ENCODE measurements at places on chromosomes 1 and 21.

- DNase-seq: no peak
These were observed 127.2 kb downstream of the ZNF281 start for GRCh38 chr1:200282497-200283122.

DNA sequence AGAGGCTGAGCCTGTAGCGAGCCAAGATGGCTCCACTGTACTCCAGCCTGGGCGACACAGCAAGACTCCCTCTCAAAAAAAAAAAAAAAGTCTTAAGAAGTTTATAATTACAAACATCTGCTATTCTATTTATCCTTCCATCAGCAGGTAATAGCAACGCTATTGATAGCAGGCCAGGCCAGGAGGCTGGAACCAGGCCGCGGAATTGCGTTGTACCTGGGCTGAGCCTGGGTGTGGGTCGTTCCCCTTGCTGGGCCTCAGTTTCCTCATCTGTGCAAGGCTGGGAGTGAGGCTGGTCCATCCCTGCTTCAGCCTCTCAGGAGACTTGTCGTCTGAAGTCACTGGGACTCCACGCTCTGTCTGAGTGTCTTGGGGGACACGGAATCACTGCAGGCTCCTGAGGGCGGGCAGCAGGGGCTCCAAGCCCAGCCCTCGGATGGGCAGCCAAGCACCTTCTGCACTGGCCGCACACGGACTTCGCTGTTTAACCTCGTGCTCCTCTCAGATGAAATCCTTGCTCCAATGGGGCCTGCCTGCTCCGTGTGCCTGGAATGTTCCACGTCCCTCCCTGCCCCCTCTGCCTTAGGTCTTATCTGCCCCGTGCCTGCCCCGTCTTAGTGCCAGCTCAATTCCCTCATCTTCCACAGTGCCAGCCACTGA is 103.9 kb upstream of the C1orf174 start:
- no peak for DNase-seq

DNA sequence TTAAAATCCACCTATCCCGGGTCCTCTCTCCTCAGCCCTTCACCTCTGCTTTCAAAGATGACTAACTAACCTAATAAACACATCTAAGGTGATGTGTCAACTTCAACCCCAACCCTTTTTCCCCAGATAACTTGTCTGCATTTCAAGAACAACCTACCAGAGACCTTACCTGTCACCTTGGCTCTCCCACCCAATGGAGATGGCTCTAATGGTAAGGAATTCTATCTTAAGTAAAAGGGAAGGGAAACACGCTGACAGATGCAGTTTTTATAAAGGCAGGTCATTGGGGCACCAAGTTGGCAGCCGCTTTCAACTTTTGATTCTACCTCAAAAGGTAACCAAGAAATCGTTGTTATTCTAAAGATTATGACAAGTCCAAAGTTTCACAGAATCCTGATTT is 37.6 kb downstream of the MRPL39 start:
- DNase-seq: no peak

DNA sequence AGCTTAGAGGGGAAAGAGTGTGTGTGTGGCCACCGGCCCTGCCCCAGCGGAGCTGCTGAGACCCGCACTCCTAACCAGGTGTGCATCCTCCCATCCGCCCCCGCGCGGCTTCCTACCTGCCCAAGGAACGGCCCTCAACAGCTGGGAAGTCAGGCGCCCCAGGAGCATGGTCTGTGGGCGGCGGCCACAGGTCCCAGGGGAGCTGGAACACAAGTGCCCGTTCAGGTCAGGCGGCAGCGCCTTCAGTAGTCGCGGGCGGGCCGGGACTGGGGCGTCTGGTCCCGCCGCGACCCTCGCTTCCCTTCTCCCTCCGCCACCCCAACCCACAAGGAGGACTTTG is 448 bp downstream of the AURKAIP1 start:
- no peak for DNase-seq

GRCh38 chr1:107432108-107432507 is 291.3 kb downstream of the NTNG1 start:
- DNase-seq: no peak

GRCh38 chr1:29057700-29058099 is 66.0 kb downstream of the TMEM200B start:
- no peak for DNase-seq

GRCh38 chr1:79929356-79929755 is 922.8 kb upstream of the ADGRL4 start:
- DNase-seq: no peak

DNA sequence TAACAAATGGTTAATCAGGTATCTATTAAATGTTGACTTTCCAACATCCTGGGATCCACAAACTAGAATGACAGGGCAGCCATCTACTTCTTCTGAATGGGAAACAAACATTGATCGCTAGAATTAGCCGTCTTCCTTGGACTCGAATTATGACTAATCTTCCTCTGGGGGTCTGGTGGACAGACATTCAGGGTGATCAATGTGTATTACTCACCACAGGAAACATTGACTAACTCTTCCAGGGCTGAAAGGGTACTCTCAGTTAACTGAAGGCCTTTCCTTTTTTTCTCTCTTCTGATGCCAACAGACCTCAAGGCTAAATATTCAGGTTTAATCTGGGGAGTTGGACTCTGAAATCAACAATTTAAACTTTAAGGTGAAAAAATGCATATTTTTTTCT is 9.5 kb downstream of the NOL9 start:
- DNase-seq: peak; percentile 25

DNA sequence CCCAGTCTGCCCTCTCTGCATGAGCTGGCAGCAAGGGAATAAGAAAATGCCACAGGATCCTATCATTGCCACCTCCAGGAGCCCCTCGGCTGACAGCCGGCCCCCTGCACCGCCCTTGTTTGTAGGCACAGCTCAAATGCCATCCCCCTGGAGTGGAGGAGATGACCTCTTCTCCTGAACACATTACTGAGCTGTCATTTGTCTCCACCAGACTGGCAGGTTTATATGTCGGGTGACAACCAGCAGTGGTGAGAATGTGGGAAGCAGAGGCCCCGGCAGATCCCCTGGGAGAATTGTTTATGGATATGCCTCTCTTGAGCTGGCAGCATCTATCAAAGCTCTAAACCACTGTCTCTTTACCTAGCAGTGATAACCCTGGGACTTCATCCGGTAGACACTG is 135.4 kb upstream of the FMN2 start:
- no peak for DNase-seq

DNA sequence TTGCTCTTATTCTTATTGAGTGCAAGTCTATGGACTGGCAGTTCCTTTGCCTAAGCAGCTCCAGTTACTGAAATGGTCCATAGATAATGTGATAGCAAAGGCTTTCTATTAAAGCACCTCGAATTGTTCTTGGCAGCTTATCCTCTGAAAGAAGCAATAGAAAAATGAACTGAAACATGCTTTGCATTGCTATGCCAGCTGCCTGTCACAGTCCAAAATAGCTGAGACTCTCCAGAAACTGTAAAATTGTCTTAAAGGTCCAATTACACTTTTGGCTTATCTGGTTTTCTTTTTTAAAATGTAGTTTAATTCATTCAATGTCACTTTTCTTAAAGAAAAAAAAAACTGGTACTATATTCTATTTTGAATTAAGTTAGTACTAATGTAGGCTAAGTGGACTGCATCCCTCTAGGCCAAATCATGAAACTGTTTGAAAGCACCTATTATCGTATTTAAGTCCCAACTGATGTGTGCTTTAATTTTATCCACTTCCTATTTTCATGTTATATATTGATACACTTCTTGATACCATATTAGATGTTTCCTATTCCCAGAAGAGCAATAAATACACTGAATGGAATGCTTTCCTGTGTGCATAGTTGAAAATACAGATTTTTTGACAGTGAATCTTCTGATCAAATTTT is 208.0 kb upstream of the DEPDC1 start:
- DNase-seq: no peak

DNA sequence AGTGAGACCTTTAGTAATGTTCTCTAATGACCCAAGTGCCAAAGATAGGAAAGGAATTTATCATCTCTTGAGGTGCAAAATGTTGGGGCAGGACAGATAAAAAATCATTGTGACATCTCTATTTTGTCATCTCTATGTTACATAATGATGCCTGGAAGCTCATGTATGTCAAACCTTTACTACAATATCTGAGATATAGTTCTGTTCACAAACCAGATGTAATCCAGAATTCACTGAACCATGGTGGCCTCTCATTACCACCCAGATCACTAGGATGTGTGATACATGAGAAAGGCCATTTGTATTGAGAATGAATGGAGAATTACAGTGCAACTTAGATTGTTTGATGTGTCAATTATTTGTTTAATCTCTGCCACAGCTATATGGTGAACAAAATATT is 22.0 kb upstream of the KCTD3 start:
- no peak for DNase-seq

DNA sequence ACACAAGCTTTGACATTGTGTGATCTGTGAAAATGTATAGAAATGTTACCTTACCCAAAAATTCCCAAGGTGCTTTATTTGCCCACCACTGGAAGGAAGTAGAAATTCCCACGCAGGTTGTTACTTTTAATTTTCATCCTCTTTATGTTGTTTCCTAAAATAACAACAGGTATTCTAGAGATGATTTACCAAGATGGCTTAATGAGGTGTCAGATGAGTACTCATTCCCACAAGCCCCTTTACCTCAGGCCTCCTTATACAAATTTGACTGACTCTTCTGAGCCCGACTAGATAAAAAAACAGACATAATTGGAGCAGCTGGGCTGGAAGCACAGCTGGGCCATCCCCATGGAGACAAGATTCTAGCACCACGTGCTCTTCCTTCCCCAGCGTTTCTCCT is 114.6 kb downstream of the LIPI start:
- DNase-seq: no peak

GRCh38 chr1:22865736-22866135 is 106.9 kb downstream of the LACTBL1 start:
- DNase-seq: no peak
